ENCODE measurements at places on chromosomes 7 and 10.

GRCh38 chr7:3408814-3409595 lies 108.0 kb downstream of the SDK1 start:
- peak; percentile 52 for DNase-seq

DNA sequence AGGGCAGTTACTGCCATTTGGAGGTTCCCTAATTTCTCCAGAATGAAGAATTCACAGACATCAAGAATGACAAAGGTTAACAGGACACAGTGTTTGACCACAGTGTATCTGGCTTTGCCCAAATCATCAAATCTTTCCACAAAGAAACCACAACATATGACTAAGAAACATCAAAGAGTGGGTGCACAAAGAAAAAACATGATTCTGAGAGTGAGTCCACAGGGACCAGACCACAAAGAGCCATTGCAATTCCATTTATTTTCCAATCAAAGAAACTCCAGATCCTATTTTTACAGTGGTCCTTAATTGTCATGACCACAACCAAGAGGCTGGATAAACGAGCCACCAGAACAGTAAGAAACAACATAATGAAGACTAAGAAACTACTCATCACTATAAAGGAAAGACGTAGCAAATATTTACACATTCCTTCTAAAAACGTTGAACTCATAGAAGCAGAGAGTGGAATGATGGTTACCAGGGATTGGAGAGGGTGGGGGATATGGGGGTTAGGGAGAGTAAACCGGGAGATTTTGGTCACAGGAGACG lies 286.5 kb downstream of the DOCK4 start:
- no peak for DNase-seq

GRCh38 chr7:44240983-44241510 lies 40.3 kb downstream of the YKT6 start:
- peak; percentile 39 for DNase-seq

- DNase-seq = no peak
Measured at GRCh38 chr7:134767520-134768168, 11.8 kb upstream of the CALD1 start.

- no peak for DNase-seq
Measured at GRCh38 chr10:34141032-34141680, 673.9 kb downstream of the PARD3 start.

DNA sequence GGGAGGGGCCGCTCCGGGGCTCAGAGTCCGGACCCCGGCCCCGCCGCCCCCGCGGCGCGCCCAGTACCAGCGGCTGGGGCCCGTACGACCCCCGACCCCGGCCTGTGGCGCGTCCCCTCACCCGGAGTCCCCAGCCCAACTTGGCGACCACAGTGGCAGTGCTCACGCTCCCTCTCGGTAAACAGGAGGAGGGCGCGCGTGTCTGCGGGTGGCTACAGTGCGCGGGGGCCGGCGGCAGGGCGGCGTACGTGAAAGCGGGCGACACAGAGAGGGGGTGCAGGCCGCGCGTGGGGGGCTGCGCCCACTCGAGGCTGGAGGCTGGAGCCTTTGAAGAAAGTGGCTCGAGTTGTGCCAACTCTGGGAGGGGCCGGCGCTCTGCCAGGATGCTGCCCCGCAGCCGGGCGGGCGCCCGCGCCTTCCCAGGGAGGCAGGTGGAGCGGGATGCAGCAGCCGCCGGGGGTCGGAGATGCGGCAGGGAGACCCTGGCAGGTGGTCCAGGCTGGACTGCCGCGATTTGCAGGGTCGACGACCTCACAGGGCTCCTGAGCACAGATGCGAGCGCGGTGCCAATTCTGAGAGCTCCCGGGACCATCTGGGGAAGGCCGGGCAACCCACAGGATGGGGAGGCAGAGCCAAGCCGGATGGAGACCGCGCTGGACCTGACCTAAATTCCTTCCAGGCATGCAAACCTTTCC lies 655 bp downstream of the PTPRE start:
- no peak for DNase-seq

- no peak for DNase-seq
Measured at GRCh38 chr10:72096115-72097000, 8.0 kb upstream of the SPOCK2 start.

- DNase-seq = no peak
Measured at GRCh38 chr10:33016988-33017387, 59.0 kb upstream of the ITGB1 start.

GRCh38 chr7:148753224-148753623 lies 54.5 kb downstream of the CUL1 start:
- no peak for DNase-seq

DNA sequence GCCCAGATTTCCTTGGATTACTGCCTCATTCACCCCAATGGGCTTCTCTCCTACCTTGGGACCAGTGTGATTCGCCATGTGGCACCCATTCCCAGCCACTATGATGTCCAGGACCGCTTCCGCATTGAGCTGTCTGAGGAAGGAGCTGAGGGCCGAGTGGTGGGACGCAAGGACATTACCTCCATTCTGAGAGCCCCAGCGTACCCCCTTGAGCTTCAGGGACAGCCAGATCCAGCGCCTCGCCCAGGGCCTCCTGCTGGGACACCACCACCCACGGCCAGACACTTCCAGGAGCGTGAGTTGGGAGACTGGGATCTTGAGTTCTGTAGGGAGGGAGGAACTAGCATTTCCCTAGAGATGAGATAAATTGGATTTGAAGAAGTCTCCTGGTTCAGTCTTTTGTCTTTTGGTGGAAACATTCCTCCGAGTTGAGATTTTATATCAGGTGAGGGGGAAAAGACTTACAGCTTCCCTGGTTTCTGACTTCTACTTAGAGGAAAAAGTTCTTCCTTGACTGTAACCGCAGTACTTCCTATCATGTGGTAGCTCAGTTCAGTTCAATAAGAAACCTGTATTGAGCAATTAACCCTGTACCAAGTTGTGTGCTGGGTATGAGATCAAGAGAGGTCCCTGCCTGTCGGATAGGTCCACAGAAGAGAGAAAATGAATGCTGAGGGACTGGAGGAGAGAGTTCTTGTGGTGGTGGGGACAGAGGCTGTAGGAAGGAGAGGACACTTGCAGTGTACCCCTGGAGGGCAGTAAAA lies 1.3 kb downstream of the MOSPD3 start:
- DNase-seq = no peak

DNA sequence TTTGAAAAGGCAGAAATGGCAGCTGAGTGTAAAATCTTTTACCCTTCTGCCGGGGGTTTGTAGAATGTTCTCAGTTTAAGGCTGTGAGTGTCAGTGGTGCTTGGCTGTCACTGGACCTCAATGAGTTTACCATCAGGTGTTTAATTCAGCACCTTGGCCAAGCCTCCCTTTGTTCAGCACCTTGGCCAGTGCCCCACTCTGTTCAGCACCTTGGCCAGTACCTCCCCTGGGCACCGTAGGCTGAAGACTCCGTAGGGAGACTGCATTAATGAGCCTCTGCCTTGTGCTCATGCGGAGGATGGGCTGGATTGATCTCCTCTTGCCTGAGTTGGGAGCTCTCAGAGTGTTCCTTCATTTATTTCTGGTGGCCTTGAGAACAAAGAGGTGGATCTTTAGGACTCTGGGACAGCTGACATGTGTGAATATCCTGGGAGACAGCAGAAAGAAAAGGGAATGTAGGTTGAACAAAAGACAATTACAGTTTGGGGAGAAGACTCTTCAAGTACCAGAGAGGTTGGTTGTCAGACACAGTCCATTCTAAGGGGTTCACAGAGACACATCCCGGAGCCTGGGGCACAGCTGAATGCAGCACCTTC lies 1.6 kb downstream of the FAM24A start:
- no peak for DNase-seq

DNA sequence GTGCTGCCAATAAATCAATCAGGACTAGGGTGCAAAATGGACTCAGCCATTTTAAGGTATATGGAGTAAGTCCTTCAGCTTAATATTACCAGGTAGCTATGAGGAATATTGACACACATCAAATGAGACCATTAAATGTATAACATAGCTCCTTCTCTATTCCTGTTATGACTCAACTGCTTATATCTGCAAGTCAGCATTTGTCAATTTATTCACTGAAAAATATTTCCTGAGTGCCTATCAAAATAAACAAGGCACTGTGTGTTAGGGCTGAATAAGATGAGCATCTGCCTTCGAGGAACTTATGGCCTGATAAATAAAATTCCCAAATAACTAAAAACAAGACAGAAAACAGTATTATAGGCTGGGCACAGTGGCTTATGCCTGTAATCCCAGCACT lies 113.8 kb downstream of the CDK6 start:
- no peak for DNase-seq

DNA sequence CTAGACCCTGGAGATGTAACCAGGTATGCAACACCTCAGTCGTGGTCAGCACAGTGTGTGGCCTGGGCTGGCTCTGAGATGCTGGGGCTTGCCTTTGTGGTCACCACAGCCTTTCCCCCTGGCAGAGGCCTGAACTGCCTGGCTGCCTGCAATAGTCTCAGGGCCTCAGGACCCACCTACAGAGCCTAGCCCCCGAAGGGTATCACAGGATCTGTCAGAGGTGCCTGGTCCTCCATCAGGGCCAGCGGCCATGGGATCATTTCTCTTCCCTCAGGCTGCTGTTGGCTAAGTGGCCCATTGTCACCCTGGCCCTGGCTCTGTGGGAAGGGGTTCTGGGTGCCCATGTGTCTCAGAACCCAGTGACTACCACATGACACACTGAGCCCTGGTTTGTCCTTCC lies 141.6 kb downstream of the CYP26A1 start:
- no peak for DNase-seq

GRCh38 chr7:151727579-151728285 lies 149.2 kb downstream of the PRKAG2 start:
- no peak for DNase-seq

GRCh38 chr7:151018421-151019129 lies 5.7 kb downstream of the ATG9B start:
- no peak for DNase-seq

DNA sequence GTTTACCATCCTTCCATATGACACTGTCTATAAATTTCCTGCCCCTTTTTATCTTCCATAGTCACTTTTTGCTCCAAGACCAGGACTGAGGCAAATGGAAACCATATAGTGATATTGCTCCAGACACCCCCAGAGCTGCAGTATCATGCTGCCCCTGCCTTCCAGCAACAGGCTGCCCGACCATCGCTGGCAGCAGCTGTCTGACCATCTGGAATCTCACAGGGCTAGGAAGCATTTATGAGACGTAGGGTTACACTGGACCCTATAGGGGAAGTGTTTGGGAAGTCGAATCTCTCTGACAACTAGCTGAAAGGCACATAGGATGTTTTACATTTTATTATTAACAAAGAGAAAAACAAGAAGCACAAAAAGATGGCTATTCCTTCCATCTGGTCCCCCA lies 19.4 kb downstream of the ENO4 start:
- DNase-seq = no peak

GRCh38 chr10:29160150-29160617 lies 128.7 kb upstream of the LYZL1 start:
- DNase-seq = no peak

- no peak for DNase-seq
Measured at GRCh38 chr7:76074972-76075370, 27.1 kb downstream of the MDH2 start.

DNA sequence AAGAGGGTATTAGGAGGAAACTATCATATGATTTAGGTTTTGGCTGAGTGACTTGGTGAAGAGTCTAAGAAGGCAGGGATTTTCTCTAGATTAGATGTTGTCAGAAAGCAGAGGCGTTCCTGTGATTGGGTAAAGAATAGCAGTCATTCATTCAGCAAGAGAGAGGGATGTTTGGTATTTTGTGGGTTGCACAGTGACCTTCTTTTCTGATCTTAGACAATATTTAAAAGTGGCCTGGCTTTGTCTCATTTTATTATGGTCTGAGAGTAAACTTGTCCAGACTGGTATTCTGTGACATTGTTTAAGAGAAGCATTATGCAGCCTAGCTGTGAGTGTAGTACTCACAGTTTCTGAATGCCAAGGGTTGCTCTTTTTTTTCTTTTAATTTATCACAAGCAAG lies 18.5 kb downstream of the HYAL4 start:
- no peak for DNase-seq

DNA sequence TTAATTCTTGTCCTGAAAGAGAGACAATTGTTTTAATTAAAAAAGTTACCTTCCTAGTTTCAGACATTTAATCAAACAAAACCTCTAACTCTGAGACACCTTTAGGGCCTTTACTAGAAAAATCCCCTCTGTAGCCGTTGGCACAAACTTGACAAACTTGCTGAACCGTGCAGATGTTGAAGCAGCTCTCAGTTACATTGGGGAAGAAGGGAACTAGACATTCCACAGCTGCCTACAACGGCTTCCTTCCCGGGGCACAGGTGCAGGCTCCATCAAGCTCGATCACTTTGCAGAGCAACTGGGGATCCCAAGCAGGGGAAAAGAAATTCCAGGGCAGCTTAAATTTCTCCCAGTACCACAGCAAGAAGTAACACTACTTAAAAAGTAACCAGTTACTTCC lies 141.3 kb downstream of the SKAP2 start:
- no peak for DNase-seq

GRCh38 chr10:116796469-116796868 lies 52.8 kb upstream of the ENO4 start:
- no peak for DNase-seq

DNA sequence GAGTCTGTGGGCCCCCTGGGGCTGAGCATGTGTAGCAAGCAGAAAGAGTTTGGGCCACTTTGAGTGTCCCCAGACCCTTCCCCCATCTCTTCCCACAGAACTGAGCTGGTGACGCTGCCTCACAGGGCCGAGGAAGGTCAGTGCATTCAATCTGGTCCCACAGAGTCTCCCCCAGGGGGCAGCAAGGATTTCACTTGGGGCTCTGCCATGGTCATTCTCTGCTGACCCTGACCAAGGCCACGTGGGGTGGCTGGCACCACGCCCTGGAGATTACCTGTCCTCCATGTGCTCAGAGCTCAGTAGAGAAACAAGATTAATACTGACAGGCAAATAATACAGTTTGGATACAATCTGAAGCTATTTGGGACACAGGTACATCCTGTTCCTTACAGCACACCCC lies 30.2 kb downstream of the ADRA2A start:
- DNase-seq = no peak

- no peak for DNase-seq
Measured at GRCh38 chr7:86448856-86449255, 194.9 kb upstream of the GRM3 start.

GRCh38 chr10:102113956-102114857 lies 6.0 kb downstream of the LDB1 start:
- DNase-seq = peak; percentile 24

GRCh38 chr7:106074257-106074656 lies 37.9 kb downstream of the SYPL1 start:
- DNase-seq = no peak

DNA sequence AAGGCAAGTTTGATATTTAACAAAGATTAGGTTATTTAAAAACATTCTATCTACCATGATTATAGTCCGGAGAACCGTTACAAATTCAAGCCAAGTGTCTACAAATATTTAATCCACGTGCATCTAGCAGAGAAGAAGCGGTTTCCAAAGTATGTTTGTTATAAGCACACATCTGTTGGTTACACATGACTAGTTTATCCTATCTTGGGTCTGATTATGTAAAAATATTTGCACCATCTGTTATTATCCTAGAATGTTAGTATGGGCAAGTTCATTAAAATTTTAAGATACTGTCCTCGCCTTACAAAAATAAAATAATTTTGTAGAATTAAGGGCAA lies 289.2 kb upstream of the VSTM2A start:
- DNase-seq = no peak
